ENCODE measurements at places on chromosomes 7 and 10.
A peak's percentile ranks its signal among the peaks of the same experiment; 100 is the strongest.

GRCh38 chr7:5139998-5140397, 50.0 kb upstream of the WIPI2 start:
- no peaks in the 10 kb centered on the region for H3K36me3 ChIP-seq
- no peak overlapping the region for H3K27ac ChIP-seq
- H3K27me3 ChIP-seq: no peaks in the 10 kb centered on the region
- H3K4me3 ChIP-seq: no peak overlapping the region
- DNase-seq: peak; percentile 52

GRCh38 chr10:99748823-99749451, 16.9 kb downstream of the CUTC start:
- no peaks in the 10 kb centered on the region for H3K4me1 ChIP-seq
- no peak overlapping the region for H3K27ac ChIP-seq
- peaks cover 32% of the 10 kb centered on the region for H3K36me3 ChIP-seq
- H3K4me3 ChIP-seq: no peak overlapping the region
- H3K27me3 ChIP-seq: no peaks in the 10 kb centered on the region

DNA sequence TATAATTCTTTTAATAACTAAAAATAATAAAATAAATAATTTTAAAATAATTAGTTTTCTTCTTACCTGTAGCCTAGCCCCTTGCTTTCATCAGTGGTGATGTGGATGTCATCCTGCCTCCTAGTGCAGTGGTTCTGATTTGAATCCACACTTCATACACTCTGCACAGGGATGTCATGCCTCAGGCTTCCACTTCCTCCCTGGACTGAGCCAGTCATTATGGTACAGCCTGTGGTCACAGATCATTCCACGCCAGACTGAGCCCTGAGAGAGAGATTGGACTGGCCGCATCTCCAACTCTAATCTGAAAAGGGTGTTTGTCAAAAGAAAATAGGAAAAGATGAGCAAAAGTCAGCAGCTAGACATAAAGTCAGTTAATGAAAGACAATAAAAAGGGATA, 436.2 kb upstream of the IGFBP3 start:
- H3K27me3 ChIP-seq: no peaks in the 10 kb centered on the region
- no peaks in the 10 kb centered on the region for H3K4me1 ChIP-seq
- DNase-seq: no peak
- H3K27ac ChIP-seq: no peak overlapping the region

DNA sequence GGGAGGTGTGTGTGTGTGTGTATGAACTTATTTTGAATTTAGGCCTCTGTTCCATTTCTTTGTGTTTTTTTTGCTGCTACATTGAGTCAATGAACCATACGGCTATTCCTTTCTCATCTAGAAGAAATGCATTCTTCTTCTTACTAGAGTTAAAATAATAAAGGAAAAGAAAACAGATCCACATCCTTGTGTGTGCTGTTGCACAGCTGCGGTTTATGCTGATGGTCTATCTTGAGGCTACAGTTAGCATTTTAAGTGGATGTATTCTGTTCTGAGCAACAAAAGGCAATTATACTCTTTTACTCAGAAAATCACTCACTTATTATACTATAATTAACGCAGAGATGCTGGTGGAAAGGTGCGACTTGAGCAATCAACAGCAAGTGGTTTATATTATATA, 615.0 kb upstream of the MBL2 start:
- H3K27me3 ChIP-seq: no peaks in the 10 kb centered on the region
- H3K4me1 ChIP-seq: no peaks in the 10 kb centered on the region

Data from common myeloid progenitor, CD34-positive (primary cell).